ENCODE measurements at places on chromosomes 1 and 21.

- no peak for DNase-seq
Observed at GRCh38 chr1:109671067-109671466, 3.2 kb downstream of the GSTM2 start.

- no peak for DNase-seq
Observed at GRCh38 chr1:235553112-235553551, 48.9 kb upstream of the B3GALNT2 start.

DNA sequence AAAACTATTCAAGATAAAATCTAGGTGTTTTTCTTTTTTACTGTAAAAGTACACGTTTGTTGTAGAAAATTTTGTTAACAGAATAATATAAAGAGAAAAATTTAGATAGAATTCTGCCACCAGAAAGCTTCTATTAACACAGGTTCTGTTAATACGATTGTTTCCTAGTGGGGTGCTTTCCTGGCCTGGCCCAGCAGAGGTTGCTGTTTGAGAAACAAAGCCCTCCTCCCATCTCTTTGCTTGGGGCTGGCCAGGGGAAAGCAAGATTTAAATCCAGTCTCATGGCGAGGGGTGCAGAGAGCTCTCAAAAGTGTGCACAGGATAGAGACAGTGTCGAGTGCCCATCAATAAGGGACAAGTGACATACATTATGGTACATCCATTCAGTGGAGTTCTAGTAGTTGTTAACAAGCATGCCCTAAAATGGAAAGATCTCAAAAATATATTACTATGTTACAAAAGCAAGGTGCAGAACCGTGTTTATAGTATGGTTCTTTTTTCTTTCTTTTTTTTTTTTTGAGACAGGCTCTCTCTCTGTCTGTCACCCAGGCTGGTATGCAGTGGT, 14.6 kb upstream of the ACBD3 start:
- DNase-seq, result no peak

- DNase-seq, result no peak
Observed at GRCh38 chr1:153944005-153944826, 2.3 kb downstream of the DENND4B start.

DNA sequence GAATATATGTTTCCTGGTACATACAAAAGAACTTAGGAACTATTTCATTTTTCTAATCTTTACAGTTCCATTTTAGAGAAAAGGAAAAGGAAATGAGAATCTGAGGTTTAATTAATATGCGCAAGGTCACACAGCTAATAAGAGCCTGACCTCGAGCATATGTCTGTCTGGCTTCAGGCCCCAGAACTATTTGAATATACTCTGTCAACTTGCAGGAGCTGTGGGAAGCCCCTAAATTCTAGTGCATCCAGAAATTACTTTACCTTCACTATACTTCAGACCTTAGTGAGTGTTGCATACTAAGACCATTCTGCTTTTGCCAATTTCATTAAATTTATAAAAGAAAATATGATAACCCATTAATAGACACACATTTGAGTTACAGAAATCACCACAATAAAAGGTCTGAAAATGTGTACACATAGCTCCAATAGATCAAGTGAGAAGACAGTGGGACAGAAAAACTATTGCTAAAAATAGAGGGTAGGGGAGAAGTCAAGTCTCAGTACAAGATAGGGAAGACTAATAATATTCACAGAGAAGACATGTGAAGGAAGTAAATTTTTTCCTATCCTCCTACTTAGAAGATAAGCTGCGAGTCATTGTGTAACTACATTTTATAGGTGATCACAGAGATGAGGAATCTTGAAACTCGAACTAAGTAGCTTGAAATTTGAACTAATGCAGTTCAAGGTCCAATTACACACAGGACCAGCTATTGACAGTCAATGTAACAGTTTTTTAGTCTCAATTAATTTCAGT, 3.8 kb downstream of the RGS13 start:
- DNase-seq, result peak; percentile 71

GRCh38 chr1:201409440-201409839, 10.3 kb upstream of the LAD1 start:
- no peak for DNase-seq

GRCh38 chr21:41956926-41957729, 3.3 kb upstream of the C2CD2 start:
- peak; percentile 80 for DNase-seq

- DNase-seq, result no peak
Observed at GRCh38 chr1:62926681-62927252, 142.8 kb downstream of the ATG4C start.

DNA sequence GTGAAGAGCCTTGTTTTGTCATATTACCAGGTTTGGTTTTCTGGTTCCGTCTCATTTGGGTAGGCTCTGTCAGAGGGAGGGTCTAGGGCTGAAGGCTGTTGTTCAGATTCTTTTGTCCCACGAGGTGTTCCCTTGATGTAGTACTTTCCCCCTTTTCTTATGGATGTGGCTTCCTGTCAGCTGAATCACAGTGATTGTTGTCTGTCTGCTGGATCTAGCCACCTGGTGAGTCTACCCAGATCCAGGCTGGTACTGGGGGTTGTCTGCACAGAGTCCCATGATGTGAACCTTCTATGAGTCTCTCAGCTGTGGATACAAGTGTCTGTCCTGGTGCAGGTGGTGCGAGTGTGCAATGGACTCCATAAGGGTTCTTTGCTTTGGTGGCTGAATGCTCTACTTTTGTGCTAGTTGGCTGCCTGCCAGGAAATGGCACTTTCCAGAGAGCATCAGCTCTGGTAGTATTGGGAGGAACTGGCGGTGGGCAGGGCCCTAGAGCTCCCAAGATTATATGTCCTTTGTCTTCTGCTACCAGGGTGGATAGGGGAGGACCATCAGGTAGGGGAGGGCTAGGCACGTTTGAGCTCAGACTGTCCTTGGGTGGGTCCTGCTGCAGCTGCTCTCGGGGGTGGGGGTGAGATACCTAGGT, 246.0 kb downstream of the RYR2 start:
- DNase-seq, result no peak

- peak; percentile 27 for DNase-seq
Observed at GRCh38 chr1:107004421-107004820, 52.1 kb upstream of the PRMT6 start.

DNA sequence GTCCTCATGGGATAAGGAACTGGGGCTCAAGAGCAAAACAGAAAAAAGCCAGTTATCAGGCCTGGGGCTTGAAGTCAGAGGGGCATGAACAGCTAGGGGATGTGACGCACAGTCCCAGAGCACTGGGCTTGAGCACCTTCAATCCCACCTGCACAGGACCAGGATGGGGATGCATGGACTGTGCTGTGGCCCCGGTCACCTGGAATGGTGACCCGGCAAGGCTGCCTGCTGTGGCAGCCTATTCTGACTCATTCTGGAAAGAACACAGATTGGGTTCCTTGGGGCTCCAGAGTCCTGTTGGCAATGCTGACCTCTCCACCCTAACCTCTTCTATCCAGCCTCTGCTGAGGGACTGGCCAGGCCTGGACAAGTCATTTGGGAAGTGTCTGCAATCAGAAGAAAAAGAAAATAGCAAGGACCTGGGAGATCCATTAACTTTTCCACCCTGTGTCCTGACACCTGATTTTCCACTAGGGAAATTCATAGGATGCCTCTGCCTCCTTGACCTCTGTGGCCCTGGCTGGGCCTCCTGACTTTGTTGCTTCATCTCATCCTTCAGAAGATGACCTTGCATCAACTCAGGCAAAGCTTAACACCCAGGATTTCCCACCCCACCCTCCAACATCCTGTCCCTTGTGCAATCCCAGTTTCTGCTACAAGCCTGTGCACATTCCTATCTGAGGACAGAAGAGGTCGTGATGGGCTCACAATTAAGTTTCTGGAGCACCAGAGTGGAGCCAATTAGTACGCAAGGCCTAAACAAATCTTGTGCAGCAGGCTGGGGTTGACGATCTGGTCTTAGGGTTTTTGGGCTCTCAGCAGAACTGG, 17.9 kb upstream of the FMOD start:
- DNase-seq, result peak; percentile 74

- no peak for DNase-seq
Observed at GRCh38 chr1:153610811-153611301, 2.1 kb downstream of the S100A16 start.

- DNase-seq, result no peak
Observed at GRCh38 chr21:45959779-45960390, 21.7 kb upstream of the COL6A1 start.

GRCh38 chr1:165259706-165260428, 96.6 kb downstream of the LMX1A start:
- DNase-seq, result no peak

DNA sequence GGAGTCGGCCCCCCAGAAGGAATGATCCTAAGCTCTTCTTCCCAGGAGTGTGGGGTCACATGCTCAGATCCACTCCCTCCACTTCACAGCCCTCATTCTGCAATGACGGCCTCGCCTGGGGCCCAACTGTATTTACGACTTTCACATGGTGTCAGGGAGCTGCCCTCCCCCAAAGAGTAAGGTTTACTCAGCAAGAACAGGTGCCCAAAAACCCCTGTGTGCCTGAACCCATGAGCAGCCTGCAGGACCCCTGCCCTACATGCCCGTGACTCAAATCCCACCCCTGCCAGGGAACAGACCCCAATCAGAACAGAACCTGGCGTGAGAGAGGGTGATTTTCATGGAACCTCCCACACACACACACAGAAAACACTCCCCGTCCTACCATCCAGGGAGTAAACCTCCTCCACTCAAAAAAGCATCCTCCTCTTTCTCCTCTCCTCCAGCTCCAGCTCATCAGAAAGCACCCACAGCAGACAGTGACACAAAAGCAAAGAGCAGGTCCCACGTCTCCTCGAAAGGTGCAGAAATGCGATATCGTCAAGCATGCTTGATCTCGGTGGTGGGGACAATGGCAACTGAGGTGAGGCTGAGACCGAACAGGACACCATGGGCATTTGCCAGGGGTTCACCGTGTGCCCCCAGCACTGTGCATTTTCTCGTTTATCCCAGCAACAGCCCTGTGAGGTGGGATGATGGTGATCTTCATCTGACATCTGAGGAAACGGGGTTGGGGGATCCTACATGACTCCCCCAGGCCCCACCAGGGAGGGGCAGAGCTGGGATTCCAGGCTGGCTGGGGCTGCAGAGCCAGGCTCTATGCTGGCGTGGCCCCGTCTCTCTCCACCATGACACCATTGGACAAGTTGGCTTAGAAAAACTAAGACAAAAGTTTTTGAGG, 397.9 kb downstream of the NPHP4 start:
- no peak for DNase-seq

DNA sequence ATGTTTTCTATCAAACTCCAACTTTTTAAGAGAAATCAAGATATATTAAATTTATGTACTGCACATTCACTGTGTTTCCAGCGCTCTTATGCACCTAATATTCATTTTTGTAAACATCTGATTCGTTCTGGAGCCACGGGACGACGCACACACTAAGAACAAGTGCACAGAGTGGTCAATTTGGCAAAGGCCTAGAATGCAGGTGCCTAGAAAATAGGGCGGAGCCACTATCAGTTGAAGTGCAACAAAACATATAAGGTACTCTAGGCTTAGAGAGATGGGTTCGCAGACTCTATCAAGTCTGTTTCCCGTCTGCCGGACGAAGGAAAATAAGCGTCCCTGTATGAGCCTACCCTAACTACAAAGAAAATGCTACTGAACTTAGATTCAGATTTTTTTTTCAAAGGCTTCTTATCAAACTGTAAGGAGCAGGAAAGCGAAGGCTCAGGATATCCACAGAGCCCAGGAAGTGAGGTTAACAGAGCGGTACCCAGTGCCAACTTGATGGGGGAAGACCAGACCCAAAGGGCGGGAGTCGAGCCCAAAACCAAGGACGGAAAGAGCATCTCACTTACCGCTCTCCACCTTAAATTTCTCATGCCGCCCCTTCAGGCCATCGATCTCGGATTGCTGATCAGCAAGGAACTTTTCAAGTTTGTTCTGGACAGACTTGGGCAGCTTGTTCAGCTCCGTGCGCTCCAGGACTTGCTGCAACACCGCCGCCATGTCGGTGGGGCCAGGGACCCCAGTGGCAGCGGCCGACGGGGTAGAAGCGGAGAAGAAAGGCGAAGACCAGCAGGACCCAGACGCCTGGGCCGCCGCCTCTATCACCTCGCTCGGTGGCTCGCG, 526 bp downstream of the TPR start:
- DNase-seq, result peak; percentile 2

DNA sequence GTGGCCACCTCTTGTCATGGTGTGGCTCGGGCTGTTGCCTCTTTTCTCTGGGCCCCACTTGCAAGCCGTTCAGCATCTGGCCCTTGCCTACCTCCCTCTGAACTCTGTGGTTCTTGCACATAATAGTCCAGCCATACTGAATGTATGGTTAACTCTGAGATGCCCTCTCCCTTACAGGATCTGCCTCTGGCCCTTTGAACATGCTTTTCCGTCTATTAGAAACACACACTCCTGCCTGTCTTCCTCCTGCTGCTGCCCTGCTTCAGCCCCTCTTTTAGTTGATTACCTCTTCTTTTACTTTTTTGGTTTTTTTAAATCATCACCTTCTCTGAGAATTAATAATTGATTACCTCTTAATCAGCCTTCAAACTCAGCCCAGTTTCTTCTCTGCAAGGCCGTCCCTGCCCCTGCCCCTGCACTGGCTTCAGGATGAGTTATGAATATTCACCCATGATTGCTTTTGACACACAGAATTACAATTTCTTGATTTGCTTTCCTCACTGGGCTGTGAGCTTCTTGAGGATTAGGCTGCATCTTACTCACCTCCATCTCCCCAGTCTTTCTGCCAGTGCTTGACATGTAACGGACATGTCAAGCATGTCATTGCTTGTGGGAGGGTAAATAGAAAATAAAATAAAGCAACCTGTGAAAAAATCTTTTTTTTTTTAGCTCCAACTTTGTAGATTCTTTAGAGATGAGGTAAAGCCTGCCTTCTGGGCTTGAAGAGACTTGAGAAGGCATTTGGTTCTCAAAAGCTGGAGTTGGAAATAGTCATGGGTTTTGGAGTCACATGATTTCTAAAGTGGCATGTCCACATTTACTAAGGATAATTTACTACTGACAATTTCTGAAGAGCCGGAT, 158.3 kb downstream of the PLXNA2 start:
- DNase-seq, result no peak

DNA sequence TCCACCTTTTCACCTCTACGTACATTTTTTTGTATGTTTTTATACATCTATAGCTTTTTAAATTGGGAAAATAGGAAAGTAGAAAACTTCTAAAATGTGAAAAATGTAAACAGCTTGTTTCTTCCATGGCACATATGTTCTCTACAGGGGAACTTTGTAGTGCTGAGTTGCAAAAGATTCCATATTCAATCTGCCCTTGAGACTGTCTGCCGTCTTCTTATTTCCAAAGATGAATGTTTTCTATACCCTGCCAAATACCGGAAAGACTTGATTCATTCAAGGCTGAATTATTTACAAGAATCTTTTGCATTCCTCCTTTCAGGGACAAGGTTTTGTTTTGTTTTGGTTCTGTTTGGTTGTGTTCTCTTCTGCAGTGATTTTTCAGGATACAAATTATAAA, 1334.5 kb upstream of the ADGRL4 start:
- DNase-seq, result peak; percentile 2

Measured in fibroblast of upper back skin (primary cell).